Fibroblast of skin of back (primary cell): ENCODE measurements at places on chromosomes 2 and 18.

GRCh38 chr2:75432761-75433361 lies 127.9 kb downstream of the EVA1A start:
- DNase-seq: peak; percentile 8

DNA sequence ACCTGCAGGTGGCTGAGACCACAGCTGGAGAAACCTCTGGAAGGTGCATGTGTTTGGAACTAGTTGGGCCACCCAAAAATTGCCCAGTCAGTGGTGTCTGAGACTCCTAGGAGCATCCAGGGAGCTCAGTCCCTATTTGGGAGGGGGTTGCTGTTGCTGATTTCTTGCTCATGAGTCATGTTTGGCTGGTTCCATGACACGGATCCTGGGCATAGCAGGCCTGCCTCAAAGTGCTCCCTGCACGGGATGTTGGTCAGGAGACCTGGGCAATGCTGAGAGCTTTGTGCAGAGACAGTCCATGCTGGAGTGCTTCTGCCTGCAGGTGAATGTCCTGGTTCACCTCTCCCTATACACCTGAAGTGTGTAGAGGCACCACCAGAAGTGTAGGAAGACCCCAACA lies 194.2 kb downstream of the GLI2 start:
- peak; percentile 80 for DNase-seq

DNA sequence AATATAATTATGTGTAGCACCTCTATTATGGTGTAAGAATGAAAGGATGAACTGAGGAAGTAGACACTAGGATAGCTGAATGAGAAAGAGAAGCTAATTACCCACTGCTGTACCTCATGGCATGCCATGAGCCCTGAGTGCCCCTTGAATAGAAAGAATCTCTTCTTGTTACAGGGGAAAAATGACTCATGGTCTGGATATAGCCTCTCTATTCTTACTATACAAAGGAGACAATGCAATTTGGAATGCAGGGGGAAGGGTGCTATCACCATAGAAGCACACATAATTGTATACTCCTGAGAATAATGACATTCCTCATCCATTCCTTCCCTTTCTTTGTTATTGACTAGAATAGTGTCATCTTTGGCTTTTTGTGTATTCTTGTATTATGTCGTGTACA lies 385.2 kb downstream of the CDH7 start:
- DNase-seq: peak; percentile 60

DNA sequence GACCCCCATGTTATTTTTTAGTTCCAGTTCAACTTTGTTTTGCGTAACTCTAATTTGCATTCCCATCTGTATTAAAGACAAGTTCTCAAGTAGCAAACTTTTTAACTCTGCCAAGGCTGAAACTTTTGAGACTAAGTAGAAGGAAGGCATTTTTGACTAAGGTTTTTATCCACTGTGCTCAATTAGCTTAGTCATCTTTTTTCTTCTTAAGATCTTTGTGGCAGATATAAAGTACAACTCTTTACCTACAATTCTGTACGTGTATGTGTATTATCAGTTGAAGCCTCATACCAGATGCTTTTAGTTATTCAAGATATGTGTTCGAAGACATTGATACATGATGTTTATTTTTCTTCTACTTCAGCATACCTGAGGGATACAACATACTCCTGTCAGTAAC lies 41.6 kb downstream of the CREB1 start:
- DNase-seq: no peak

DNA sequence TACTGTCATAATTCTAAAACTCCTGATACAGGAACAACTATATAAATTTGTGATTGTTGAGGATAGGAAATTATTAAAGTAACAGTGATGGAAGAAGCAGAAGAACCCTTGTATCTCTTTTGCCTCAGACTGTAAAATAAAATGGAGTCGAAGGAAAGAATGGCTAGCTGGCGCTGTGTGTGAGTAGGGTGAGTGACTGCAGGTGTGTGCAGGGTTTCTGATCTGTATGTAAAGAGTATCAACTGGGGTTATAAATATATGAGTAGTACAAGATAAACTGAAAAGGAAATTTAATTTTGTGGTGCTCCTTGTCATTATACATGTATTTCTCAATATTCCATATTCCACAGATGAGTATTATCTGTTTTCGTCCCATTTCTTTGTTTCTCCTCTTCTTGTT lies 15.2 kb downstream of the POLI start:
- no peak for DNase-seq

GRCh38 chr2:186170693-186171092 lies 315.4 kb upstream of the ZC3H15 start:
- DNase-seq: no peak

GRCh38 chr2:127032621-127033020 lies 74.3 kb downstream of the BIN1 start:
- peak; percentile 49 for DNase-seq
